ENCODE measurements at places on chromosomes 16 and 17. TPM values are rescaled to one million over a fixed set of nuclear protein-coding genes. Genes with fewer than 3 reads are reported as not detected.

HBA2 gene
- 1,134 TPM for total RNA-seq

CLEC18A gene
- 2.7 TPM for total RNA-seq

GRAPL gene
- total RNA-seq = 3.0 TPM

CDRT15 gene
- total RNA-seq = not detected

TIMP2 gene
- 199 TPM for total RNA-seq

TMC5 gene
- total RNA-seq = 1.3 TPM

C1QL1 gene
- 16.9 TPM for total RNA-seq

SLC12A4 gene
- 28.8 TPM for total RNA-seq

- DNase-seq = no peak
These were observed 258 bp downstream of the PRKCB start for GRCh38 chr16:23836078-23836403.

DNA sequence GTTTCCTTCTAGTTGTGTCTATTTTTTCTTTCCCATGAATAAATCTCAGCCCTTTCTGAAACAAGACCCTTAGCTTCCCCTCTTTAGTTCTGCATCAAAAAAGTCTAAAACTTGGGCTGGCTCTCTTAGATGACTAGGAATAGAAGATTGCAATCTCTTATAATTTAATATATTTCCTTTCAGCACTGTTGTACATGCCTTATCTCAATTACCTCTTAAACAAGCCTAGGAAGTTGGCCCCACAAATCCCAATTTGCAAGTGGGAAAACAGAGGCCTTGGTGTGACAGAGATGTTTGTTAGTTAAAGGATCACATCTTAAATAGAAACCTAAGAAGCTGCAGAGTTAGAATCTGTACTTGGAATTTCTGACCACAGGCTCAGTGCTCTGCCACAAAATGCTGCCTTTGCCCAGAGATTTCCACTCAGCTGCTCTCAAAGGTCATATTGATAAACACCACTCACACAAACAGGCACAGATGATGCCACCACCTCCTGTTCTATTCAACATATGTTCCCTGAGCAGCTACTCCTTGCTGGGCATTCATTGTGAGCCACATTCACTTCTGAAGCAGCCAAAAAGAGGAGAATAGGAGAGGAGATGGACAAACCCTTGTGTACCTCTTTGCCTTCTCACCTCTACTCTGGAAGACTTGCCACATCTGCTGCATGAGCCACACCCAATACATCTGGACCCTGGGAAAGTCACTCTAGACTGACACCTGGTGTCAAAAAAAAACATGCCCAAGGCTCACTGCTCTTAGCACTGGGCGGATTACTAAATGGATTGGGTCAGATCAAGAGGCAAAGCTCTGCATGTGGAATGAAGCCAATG is 5.5 kb downstream of the CCDC182 start:
- DNase-seq = no peak

GRCh38 chr16:69093974-69094373 is 11.5 kb upstream of the HAS3 start:
- no peak for DNase-seq

DNA sequence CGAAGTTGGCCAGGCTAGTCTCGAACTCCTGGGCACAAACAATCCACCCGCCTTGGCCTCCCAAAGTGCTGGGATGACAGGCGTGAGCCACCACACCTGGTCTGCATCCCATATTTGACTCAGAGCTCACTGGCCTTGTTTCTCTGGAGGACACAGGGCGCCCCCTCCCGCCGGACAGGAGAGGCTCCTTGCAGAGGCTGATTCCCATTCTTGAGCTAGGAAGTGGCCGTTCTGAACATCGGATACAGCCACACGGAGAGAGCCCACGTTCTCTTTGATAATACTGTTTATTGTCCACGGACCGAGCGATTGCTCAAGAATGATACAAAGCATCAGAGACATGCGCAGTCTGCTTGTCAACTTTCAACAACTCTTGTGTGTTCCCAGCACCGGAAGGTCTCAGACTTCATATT is 12.1 kb upstream of the USP36 start:
- DNase-seq = no peak

DNA sequence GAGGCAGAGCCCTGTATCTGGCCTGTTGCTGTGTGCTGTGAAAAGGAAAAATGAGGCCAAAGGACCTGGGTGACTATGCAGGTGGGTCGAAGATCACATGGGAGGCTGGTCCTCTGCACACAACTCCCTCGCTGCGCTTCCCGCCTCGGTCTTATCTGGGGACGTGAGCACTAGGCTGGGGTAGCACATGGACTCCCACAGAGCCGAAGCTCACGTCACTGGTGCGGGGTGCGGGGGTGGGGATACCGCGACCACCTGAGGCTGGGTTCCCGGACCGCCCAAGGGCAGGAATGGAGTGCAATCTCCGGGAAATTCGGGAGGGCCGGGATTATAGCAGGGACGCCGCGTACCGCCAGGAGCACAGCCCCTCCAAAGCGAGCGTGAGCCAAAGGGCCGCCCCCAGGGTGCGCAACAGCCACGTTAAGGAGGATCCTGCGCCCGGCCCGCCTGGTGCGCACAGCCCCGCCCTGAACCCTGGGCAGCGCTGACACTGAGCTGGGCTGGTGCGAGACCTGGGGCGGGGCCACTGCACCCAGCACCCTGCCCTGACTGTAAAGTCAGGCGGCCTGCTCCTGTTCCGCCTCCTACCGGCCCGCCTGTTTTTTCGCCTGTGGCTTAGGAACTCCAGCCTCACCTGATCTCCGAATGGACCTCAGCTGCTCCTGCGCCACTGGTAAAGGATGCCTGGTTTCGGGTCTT is 4.8 kb downstream of the MT1A start:
- no peak for DNase-seq

- no peak for DNase-seq
These were observed 6.5 kb downstream of the TMEM204 start for GRCh38 chr16:1539720-1540555.

DNA sequence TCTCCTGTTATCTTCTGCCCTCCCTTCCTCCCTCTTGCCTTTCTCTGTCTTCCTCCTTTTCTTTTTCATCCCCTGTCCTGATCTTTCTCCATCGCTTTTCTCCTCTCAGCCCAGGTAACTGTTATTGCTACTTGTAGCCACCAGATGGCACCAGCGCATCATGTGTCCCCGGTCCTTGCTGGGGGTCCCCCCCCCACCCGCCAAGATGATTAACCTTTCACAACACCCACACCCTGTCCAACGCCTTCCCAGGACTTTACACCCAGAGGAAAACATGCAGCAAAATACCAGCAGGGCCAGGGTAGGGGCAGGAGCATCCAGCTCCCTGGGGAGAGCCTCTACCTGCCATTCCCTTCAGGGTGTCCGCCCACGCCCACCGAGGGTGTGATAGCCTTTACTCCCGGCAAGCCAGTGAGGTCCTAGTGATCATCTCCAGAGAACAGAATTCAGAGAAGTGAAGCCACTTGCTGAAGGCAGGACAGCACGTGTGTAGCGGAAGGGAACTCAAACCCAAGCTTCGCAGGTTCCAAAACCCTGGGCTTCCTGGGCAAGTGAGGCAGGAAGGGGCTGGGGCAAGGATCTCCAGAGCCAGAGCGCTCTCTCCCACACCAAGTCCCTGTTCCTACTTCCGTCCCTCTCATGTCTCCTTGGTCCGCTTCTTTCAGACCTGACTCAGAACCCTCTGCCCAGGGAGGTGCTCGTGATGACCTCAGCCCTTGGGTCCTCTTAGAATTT is 13.4 kb upstream of the TAC4 start:
- peak; percentile 67 for DNase-seq

DNA sequence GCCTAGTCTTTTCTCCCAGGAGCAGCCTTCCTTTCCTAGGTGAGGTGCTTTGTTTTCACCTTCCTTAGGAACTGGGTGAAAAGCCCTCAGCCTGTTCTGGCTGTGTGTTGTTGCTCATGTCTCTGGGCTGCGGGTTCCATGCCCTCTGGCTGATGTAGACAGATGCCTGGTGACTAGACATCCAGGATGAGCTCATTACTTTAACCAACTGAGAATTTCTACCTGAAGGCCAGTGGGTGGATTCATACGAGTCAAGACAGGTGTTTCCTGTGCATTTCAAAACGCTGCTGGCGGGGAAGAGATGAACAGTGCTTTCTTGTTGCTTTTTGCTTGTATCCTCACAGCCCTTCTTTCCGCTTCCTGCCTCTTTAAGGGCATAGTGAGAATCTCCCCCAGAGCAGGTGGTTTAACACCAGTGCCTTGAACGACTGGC is 22.3 kb downstream of the SAP30BP start:
- no peak for DNase-seq

DNA sequence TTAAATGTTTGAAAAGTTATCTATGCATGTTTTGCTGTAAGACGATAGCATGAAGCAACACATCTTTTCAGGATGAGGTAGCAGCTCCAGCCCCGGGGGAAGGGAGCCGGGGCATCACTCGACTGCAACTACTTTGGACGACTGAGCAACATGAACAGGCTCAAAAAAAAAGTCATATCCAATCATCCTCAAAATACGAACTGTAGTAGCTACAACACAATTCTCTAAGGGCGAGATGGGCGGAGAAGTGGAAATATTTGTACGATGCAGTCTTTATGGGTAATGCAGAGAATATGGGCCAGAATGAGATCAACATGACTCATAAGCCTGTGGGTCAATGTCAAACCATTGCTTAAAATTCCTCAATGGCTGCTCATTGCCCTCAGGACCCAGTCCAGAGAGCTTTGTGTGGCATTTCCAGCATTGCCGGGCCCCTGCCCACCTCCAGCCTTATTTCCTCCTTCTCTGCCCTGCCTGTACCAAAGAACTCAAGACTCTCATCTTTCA is 17.7 kb upstream of the SMURF2 start:
- DNase-seq = no peak

- DNase-seq = no peak
These were observed 824 bp upstream of the PSME3 start for GRCh38 chr17:42832213-42832933.

- DNase-seq = no peak
These were observed 102.2 kb downstream of the HIC1 start for GRCh38 chr17:2157081-2157480.

GRCh38 chr16:57432505-57432904 is 14.7 kb downstream of the CIAPIN1 start:
- DNase-seq = no peak

DNA sequence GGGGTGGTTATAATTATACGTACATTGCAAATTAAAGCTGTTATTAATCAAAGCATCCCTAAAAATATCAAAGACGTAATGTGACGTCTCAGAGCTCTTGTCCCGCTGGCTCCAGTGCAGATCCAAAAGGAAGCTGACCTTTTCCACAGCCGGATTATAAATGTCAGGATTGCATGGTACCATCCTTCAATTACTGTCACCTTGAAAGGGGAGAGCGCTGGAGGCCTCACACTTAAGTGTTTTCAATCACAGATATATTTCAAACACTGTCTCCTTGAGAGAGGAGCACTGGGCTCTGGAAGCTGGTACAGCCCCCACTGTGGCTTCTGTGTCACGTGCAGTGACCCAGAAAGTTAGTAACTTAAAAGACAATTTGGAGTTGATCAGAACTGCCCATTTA is 94.2 kb downstream of the AIPL1 start:
- no peak for DNase-seq

DNA sequence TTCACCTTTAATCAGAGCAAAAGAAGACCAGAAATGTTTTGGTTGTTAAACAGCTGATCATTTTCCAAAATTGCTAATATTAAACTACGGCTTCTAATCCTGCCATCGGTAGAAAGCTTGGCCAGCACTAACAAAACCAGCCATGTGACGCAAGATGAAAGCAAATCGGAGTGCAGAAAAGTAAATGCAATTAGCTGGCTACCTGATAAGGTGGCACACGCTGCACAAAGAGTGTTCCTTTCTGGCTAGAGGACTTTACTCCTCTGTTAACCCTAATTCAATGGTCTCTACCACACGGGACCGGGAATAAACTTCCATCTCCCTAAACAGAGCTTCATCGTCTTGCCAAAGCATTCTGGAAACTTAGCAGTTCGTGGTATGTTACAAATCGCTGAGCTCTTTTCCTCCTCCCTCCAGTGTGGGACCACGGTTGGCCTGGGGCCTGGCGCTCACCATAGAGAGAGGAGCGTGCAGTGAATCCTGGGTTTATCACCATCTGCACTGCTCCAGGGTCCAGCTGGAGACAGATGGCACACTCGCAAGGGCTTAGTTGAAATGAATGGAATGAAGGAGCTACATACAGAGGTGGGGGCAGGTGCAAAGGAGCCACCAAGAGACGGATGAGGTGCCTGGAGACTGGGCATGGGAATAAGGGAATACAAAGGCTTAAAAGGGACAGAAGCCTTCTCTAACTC is 10.1 kb upstream of the COG1 start:
- peak; percentile 52 for DNase-seq

GRCh38 chr17:40501499-40501911 is at the start of gene TNS4:
TSS of gene TNS4 (minus strand) at chr17:40501623. CDS start at chr17:40496425, 5,198 bp downstream.
- no peak for DNase-seq

- no peak for DNase-seq
These were observed 109.1 kb downstream of the ZFHX3 start for GRCh38 chr16:72938795-72939164.

DNA sequence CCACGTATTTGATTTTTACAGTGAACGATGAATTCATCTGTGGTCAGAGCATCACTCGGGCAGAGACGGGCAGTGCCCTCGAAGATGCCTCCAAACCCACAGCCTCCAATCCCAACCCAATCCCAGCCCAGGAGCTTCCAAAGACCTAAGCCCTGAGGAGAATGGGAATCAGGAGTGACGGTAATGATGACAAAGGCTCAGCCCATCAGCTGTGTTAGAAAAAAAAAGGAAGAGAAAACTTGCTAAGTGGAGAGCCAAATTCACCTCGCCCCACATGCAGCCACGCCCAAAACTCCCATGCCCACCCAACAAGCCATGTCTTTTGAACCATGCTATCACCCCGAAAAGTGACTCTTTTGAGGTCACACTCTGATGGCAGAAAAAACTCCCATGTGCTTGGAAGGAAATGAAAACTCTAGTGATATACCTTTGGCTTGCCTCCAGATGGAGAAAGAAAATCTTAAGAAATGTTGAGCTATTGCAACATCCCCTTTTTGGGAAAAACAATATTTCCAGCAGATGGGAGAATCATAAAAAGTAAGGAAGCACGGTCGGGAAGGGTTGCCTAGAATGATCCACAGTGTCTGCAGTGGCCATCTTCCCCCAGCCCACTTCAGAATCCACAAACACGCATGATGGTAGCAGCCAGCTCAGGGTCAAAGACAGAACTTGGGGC is 37.7 kb downstream of the XYLT1 start:
- no peak for DNase-seq

DNA sequence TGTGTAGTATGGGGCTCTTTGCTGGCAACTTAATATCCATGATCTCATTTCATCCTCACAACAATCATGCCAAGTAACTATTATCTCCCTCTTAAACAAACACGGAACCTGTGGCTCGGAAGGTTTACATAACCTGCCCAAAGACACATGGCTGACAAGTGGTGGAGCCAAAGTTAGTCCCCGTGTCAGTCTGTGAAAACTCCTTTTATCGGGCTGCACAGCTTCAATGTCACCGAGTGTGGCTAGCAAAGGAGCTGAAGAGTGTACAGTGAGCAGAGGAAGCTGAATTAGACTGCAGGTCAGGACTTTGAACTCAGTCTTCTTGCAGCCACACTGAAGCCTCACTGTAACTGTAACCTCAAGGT is 80.3 kb downstream of the PARN start:
- no peak for DNase-seq

DNA sequence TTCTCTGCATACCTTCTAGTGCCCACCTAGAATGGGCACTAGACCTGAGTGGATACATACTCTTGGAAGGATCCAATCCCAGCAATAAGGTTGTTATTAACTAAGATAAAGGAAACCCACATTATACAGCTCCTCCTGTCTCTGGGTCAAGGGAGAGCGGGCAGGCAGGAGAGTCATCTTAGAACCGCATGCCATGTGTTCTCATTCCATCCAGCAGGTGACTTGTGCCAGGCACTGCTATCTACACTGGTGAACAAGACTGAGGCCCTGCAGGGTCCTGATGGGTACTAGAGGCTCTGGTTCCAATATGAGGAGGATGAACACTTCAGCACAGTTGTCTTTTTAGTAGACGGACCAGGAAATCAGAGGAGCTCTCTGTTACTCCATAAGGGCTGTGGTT is 5.9 kb upstream of the CD300H start:
- no peak for DNase-seq
